Common myeloid progenitor, CD34-positive (primary cell): ENCODE measurements at places on chromosomes 5 and 9.

GRCh38 chr5:5521029-5521428 lies 98.6 kb downstream of the ICE1 start:
- H3K4me3 ChIP-seq = no peak overlapping the region
- H3K4me1 ChIP-seq = no peaks in the 10 kb centered on the region
- no peak for DNase-seq
- no peak overlapping the region for H3K27ac ChIP-seq
- no peaks in the 10 kb centered on the region for H3K27me3 ChIP-seq

DNA sequence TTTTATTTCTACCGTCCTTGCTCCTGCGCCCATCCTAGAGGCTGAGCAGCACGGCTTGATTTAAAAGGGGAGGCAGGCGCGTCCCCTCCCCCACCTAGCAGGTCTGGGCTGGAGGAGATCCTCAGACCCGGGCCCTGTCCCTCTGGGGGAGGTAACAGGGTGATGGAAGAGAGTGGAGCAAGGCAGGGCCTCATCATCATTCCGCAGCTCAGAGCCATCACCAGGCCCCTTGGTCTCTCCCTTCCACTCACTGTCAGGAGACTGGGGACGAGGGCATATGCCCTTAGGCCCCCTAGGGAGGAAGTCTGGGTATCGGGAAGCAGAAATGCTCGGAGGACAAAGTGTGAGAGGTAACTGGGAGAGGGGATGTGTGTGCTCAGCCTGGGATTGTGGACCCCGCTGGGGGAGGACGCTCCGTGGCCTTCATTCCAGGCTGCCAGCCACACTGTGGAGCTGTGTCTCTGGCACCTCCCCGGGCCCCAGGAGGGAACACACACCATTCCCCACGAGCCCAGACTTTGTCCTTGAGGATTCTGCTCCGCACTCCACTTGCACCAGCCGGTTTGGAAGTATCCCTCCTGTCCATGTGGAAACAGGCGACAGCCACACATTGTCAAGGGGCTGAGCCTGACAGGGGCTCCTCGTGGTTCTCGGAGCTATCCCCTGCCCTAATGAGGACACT lies 761 bp downstream of the REEP2 start:
- DNase-seq = no peak
- H3K27me3 ChIP-seq = no peaks in the 10 kb centered on the region
- H3K36me3 ChIP-seq = peaks cover 21% of the 10 kb centered on the region

DNA sequence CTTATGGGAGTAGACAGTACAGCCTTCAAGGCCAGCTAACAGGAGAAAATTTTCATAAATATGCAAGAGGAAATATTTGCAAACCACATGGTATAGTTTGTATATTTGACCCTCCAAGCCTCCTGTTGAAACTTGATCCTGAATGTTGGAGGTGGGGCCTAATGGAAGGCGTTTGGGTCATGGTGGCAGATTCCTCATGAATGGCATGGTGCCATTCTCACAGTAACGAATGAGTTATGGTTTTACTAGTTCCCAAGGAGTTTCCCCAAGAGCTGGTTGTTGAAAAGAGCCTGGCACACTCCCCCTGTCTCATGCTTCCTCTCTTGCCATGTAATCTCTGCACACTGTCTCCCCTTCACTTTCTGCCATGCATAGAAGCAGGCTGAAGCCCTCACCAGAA lies 3.3 kb upstream of the PAIP1 start:
- DNase-seq = no peak
- no peak overlapping the region for H3K27ac ChIP-seq

- H3K27ac ChIP-seq = no peak overlapping the region
- no peak for DNase-seq
- no peak overlapping the region for H3K4me3 ChIP-seq
- H3K4me1 ChIP-seq = no peaks in the 10 kb centered on the region
- no peaks in the 10 kb centered on the region for H3K36me3 ChIP-seq
These were observed 389.3 kb upstream of the DMAC1 start for GRCh38 chr9:8188723-8189407.

GRCh38 chr5:118466418-118466817 lies 521.9 kb downstream of the DTWD2 start:
- DNase-seq = no peak
- H3K27ac ChIP-seq = no peak overlapping the region
- H3K27me3 ChIP-seq = no peaks in the 10 kb centered on the region
